ENCODE measurements at places on chromosomes 12 and 14.

DNA sequence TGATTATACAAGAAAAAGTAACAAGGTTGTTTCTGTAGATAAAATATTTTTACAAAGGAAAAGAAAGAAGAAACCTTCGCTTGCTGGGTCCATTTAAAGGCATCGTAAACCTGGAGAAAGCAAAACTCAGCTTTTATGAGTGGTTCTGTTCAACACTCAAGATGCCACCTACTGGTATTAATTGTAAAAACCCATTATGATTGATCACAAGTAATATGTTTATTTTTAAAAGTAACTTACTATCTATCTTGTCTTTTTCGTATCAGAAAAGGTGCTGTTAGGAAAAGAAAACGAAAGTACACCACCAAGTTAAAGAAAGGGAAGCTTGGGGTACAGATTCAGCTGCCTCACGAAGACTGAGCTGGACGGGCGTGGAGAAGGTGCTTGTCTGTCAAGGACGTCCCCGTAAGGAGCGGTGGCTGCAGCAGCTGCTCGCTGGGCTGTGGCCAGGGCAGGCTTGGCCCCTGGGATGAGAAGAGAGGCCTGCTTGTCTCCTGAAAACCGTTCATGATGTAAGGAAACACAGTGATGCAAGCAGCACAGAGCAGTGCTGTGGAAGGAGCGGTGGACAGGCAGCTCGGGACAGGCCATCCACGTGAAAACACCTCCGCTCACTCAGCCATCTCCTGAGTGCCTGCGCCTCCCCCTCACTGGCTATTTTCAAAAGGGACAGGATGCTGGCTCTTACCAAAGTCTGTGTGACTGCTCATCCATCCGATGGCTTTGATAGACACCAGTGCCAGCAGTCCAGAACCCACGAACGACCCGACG lies 25.0 kb downstream of the SLC15A4 start:
- no peak for DNase-seq

GRCh38 chr14:20612403-20612802 lies 21.2 kb upstream of the RNASE12 start:
- DNase-seq: no peak

DNA sequence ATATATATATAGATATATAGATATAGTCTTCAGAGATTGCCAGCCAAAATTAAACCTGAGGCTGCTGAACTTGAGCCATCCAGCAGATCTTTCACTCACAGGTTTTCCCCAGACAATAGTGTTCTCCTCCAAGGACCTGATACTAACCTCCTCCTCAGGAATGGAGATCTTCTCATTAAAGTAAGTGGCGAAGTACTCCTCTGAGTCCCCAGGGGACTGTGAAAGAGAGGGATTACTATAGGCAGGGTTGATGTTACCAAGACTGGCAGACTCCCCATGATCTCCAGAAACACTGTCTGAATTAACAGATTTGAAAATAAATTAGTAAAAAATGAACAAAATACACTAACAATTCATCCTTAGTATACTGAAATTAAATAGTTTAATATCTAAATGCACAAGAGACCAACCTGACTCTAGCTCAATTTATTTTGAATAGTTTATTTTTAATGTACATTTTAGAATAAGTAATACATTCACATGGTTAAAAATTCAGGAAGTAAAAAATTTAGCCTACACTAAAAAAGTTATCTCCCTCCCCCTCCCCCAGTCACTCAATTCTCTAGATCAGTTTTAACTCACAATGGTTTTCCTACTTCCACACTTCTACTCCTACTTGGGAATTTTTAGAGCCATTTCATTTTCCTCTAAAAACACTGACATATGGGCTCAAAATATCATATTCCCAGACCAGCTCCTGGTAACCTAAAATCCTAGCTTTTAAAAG lies 17.7 kb downstream of the SLC11A2 start:
- no peak for DNase-seq

DNA sequence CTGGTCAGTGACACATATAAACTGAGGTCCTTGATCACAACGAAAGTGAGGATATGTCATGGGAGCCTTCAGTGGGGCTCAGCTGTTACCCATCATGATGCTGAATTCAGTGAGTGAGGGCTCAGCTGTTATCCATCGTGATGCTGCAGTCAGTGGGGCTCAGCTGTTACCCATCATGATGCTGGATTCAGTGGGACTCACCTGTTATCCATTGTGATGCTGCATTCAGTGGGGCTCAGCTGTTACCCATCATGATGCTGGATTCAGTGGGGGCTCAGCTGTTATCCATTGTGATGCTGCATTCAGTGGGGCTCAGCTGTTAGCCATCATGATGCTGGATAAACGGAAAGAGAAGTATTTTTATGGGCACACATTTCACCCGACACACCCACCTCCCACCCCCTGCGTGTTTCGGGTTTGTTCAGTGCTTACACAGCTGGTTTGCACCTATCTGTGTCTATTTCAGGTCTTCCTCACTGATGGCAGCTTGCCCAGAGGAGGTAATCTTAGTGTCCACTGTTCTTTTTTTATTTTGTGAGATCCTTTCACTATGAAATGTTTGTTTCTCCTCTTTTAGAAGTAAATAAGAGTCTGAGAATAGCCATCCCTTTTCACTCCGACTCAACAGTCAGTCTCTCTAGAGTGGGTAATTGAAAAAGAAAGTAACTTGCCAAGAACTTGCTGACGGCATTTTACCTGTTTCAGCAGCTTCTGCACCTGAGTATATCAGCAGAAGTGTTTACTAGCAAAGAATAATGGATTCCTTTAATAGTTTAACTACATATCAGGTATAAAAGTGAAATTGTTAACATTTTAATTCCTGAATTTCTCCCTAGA lies 183.0 kb downstream of the ERC1 start:
- no peak for DNase-seq

DNA sequence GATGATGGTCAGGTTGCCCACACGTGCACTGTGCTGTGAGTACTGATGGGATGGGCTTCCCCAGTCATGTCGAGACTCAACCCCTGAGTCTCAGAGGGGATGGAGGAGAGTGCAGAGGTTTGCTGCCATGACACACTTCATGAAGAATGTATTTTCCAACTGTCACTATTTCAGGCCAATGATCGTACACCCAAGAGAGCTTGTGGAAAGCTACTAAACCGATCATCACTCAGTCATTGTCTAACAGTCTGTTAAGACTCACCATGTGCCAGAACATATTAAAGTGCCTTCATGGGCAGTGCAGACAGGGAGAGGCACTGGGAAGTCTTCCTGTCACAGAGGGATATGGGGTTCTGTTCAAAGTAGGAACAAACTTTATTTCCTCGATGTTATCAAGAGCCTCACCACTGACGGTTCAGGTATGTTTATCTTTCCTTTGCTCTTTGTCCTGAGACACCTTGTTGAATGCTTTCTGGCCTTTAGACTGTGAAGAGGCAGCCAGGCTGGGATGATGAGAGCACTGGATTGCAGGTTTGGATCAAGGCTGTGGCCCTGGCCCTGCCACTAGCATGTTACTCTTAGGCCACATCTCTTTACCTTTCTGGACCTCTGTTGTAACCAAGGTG lies 41.6 kb upstream of the NTF3 start:
- DNase-seq: no peak

DNA sequence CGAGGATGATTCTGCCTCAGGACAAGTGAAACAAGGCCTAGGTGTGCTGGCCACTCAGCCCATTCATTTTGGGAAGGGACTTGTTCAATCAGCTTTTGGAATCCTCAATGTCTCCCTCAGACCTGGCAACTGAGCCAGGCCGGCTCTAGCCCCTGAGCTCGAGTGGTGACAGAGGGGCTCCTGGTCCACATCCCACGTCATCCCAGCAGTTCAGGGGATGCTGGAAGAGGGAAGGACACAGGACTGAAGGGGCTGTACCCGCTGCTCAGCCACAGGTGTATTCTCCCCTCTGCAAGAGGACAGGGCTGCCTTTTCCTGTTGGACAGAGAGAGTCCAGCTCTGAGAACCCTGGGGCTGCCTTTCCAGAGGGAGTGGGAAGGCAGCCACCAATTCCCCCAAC lies 244.6 kb upstream of the SFSWAP start:
- no peak for DNase-seq

DNA sequence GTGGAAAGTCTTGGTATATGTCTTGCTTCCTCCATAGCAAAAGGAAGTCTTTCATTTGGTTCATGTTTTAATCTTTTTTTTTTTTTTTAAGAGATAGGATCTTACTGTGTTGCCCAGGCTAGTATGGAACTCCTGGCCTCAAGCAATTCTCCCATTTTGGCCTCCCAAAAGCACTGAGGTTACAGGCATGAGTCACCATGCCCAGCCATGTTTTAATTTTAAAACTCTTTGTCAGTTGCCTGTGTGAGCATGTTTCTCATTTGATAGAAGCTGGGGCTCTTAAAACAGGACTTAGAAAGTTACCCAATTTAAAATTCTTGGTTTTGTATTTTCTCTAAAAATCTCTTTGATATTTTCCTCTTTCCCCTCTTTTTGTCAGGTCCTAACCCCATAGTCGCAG lies 45.0 kb upstream of the REP15 start:
- no peak for DNase-seq

GRCh38 chr14:91996948-91997371 lies 42.9 kb downstream of the TRIP11 start:
- no peak for DNase-seq

DNA sequence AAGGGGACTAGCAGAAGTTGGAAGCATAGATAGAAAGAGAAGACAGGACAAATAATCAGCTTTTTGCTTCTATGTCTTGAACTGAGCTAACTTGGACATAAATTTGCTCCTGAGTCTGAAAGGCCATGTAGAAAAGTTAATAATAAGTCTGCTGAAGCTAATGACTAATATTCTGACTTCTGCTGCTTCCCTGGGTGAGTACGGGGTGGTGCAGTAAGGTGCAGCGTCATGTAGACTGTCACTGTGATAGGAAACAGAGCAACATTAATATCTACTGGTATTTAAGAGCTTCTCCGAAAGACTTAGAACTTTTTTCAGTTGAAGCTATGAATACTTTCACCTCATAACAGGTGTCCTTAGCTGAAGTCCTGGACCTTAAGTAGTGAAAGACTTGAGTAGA lies 34.1 kb upstream of the CPM start:
- DNase-seq: no peak

Data from central memory CD8-positive, alpha-beta T cell (primary cell).